ENCODE measurements at places on chromosomes 1 and 21. TPM values are rescaled to one million over a fixed set of nuclear protein-coding genes. Genes with fewer than 3 reads are reported as not detected.

The FBXO42 gene
- total RNA-seq = 21.1 TPM

The TMEM63A gene
- 22.7 TPM for total RNA-seq

The LCE2B gene
- total RNA-seq = not detected

The CNIH3 gene
- total RNA-seq = 0.72 TPM

The RBM11 gene
- not detected for total RNA-seq

The KCNK2 gene
- total RNA-seq = not detected

The EPHA2 gene
- 111 TPM for total RNA-seq

The MAGI3 gene
- total RNA-seq = 28.6 TPM

The ZFP69B gene
- total RNA-seq = 4.5 TPM

The COL11A1 gene
- not detected for total RNA-seq

The OLFML2B gene
- 0.40 TPM for total RNA-seq

The ASAP3 gene
- 9.7 TPM for total RNA-seq

The NPL gene
- 1.7 TPM for total RNA-seq

The CAMK1G gene
- not detected for total RNA-seq

The STUM gene
- total RNA-seq = not detected

The CFAP74 gene
- not detected for total RNA-seq

The C1QA gene
- not detected for total RNA-seq

The MAN1A2 gene
- 69.4 TPM for total RNA-seq

The CNTN2 gene
- not detected for total RNA-seq

The ARMH1 gene
- total RNA-seq = not detected

The PRKCZ gene
- 0.40 TPM for total RNA-seq

The GNB1 gene
- 170 TPM for total RNA-seq

The NBPF8 gene
- total RNA-seq = 20.7 TPM

The CNR2 gene
- not detected for total RNA-seq

The RASSF5 gene
- total RNA-seq = 1.5 TPM

The VWA5B1 gene
- not detected for total RNA-seq

The LENEP gene
- 0.40 TPM for total RNA-seq

The ASPM gene
- total RNA-seq = 148 TPM

The MAP3K21 gene
- total RNA-seq = 1.4 TPM

The KCND3 gene
- not detected for total RNA-seq

The TMEM269 gene
- total RNA-seq = 0.13 TPM

The WDR64 gene
- not detected for total RNA-seq

The GPR37L1 gene
- not detected for total RNA-seq

The MROH7 gene
- total RNA-seq = under 0.01 TPM

The DEGS1 gene
- 148 TPM for total RNA-seq

The AQP10 gene
- 0.13 TPM for total RNA-seq

The ATP1A2 gene
- total RNA-seq = not detected

The CYP4X1 gene
- 4.3 TPM for total RNA-seq

The FCRLA gene
- not detected for total RNA-seq

The TLR5 gene
- total RNA-seq = 0.27 TPM

The HLX gene
- 13.2 TPM for total RNA-seq

The TCEA3 gene
- 0.53 TPM for total RNA-seq

The PSRC1 gene
- 16.2 TPM for total RNA-seq

The CD247 gene
- total RNA-seq = 0.53 TPM

The C4BPA gene
- not detected for total RNA-seq

The TNFRSF8 gene
- under 0.01 TPM for total RNA-seq

The ADCY10 gene
- 0.07 TPM for total RNA-seq

The OR2L2 gene
- total RNA-seq = not detected

The TMIGD3 gene
- not detected for total RNA-seq

The OR2L3 gene
- total RNA-seq = not detected

The SPRR2G gene
- total RNA-seq = not detected

The KCNN3 gene
- total RNA-seq = 0.93 TPM

The CTSE gene
- 0.36 TPM for total RNA-seq

The NTNG1 gene
- total RNA-seq = 0.13 TPM
